CD4-positive, alpha-beta memory T cell (primary cell): ENCODE measurements at places on chromosomes 11 and 22. TPM values are rescaled to one million over a fixed set of nuclear protein-coding genes. Genes with fewer than 3 reads are reported as not detected.

The NLRP6 gene
- total RNA-seq, result 26.3 TPM

The RAG2 gene
- not detected for total RNA-seq

The POGLUT3 gene
- 7.6 TPM for total RNA-seq

The SMC1B gene
- total RNA-seq, result not detected

The OTOG gene
- not detected for total RNA-seq

The ARHGEF17 gene
- not detected for total RNA-seq

The C22orf15 gene
- 1.9 TPM for total RNA-seq
